ENCODE measurements at places on chromosomes 2 and 18.

GRCh38 chr2:219638948-219639755 lies 11.7 kb downstream of the SLC4A3 start:
- no peak for DNase-seq

- DNase-seq = no peak
These were observed 345.1 kb downstream of the DYSF start for GRCh38 chr2:71798266-71799012.

DNA sequence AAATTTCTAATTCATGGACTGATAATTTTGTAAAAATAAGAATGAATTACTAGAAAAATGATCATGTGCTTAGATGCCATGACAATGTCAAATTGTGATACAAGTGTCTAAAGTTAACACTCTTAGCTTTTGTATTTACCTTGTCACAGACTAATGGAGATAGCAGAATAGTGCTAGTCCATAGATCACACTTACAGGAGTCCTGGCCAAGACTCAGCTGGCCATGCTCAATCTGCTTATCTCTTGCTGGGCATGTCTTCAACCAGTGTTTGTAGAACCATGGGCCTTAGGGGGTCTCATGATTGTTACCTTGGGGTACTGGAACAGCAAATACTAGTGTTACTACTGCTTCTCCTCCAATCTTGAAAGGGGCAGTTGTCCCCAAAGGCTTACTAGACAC lies 44.0 kb downstream of the TET3 start:
- no peak for DNase-seq

GRCh38 chr2:241801611-241802420 lies 7.2 kb upstream of the NEU4 start:
- no peak for DNase-seq

- DNase-seq = no peak
These were observed 242.4 kb upstream of the TANK start for GRCh38 chr2:160917850-160918249.

DNA sequence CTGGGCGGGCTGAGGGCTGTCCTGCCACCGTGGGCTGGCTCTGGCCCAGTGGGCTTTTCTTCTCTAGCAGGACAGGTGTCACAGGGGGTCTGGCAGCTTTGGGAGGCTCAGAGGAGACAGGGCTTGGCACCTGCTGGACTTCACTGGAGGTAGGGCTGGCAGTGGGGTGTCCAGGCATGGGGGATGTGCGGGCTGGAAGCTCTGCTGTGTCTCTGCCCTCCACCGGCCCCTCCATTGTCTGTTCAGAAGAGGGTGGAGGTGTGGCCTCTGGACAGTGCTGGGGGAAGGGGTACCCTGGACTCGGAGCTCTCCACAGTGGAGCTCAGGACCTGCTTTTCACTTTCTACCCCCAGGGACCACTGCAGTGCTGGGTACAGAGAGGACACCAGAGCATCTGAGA lies 9.2 kb downstream of the PTPRN start:
- no peak for DNase-seq

DNA sequence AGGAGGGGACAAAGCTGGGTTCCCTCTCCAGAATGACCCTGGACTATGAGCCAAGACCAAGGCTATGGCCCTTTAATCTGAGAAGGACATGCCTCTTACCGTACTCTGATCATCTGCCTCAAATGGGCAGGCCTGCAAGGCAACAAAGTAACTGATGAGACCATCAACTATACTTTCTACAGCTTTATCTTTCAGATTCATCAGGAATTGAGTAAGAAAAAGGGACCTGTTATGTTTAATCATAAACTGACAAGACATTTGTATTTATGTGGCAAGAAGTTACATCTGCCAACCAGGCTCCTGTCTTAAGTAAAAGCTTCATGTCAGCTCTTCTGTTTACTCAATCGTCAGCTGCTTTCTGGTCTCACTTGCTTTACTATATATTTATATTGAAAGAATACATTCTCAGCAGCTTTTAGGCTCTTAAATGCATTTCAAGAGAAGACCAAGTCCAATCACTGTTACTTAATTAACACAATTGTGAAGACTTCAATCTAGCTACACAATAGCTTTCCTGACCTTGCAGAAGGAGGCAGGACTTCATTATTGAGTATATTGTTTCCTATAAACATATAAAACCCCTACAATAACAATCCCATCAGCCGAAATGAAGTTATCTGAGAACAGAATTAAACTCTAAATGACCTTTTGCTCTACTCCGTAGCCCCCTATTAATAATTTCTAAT lies 163.8 kb downstream of the ETAA1 start:
- no peak for DNase-seq

DNA sequence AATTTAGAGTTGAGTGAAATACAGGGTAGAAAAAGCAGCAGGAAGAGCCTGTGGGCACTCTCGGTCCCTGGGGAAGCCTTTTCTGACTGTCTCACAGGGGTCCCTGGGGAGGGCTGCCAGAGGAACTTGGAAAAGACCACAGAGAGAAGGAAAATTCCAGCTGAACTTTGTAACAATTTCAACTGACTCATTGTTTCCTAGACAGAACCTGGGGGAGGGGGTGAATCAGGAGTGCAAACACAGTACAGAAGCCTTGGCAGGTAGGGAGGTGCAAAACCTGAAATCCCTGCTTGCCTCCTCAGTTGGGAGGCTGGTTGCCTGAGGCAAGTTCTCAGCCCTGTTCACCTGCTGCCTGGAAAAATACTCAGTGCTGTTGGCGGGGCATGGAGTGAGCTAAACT lies 106.8 kb downstream of the GRB14 start:
- DNase-seq = no peak

DNA sequence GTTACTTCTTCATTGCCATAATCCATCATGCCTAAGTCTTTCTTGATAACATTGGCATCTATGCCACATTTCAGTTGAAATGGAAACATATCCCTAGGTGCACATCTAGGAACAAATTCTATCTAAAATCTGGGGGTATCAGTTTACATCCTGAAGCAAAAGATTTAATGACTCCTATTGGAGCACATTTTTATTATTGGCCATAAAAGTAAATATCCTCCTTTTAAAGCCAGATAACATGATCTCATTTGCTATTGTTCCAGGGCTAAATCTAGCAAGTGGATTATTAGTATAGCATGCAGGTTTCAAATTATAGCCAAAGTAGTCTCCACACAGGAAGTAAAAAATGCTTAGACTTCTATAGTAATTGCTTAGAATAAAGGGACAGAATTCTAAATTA lies 193.2 kb downstream of the CDH2 start:
- DNase-seq = no peak

GRCh38 chr18:13932285-13933025 lies 17.1 kb upstream of the MC2R start:
- no peak for DNase-seq

DNA sequence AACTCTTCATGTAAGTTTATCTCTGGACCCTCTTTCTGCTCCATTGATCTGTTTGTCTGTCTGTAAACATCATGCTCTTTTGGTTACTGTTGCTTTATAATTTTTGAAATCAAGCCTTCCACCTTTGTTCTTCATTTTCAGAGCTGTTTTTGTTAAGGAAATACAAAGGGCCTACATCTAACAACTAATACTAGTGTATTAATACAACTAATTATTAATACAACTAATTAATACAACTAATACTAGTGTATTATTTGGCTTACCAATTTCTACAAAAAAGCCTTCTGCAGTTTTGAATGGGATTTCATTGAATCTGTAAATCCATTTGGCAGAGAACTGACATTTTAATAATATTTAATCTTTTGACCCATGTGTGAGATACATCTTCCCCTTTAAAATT lies 66.7 kb downstream of the ATP9B start:
- no peak for DNase-seq

DNA sequence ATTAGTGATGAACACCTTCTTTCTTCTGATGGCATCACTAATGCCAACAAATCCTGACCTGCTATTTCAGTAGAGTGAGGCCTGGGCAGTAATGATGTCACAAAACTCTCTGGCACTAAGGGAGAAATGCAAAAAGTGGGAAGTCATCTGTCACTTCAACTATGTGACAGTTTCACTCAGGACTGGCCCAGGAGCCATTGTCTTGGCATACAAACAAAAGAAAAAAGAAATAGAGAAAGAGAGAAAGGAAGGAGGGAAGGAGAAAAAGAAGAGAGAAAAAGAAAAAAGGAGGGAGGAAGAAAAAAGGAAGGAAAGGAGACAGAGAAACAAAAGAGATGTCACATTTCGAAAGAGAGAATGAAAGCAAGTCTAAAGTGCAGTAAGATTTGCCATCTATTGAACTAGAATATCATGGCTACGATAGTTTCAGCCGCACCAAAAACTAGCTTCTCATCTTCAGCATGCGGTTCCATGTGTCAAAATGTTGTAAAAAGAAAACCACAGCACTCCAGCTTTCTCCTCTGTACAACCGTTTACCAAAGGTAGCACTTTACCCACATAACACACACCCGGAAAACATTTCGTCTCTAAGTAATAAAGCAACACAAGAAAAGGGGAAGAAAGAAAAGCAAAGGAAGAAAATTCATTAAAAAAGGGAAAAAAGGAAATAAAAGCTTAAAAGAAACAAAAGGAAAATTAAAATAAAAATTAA lies 50.1 kb downstream of the CD226 start:
- DNase-seq = no peak

- no peak for DNase-seq
These were observed 49.9 kb upstream of the SERPINB2 start for GRCh38 chr18:63837590-63837989.

- DNase-seq = no peak
These were observed 571.1 kb downstream of the CPS1 start for GRCh38 chr2:211127501-211127900.

- no peak for DNase-seq
These were observed 673.1 kb upstream of the VRK2 start for GRCh38 chr2:57373530-57373929.

DNA sequence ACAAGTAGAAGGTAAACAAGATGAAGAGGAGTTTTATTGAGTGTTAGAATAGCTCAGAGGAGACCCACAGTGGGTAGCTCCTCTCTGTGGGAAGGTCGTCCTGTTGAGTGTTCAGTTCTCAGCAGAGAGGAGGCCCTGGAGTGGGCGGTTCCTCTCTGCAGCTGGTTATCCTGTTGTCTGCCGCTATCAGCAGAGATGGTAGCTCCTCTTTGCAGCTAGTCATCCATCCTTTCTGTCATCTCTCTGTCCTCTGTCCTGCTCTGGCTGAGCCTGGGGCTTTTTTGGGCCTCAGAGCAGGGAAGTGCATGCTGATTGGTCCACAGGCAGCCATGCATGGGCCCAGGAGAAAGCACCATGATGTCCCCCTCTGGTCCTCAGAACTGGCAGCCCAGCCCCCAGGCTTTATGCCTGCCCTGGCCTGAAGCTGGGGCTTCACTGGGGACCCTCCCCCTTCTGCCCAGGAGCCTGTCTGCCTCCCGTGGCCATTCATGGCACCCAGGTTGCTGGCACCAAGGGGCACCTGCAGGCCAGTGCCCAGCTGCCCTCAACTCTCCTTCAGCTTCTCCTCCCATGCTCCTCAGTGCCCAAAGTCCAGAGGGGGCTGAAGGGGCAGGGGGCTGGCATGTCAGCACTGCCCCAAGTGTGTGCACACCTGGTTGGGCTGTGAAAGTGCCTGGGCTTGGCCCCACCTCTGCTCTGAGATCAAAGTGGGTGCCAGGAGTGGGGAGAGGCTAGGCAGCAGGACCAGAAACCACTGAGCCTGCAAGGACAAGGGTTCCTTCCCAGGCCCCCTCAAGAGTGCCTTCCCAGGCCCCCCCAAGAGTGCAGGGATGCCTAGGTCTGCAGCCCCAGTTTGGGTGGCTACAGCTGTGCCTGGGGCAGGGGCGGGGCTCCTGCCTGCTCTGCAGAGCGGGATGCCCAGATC lies 98.7 kb downstream of the TWIST2 start:
- DNase-seq = no peak

GRCh38 chr2:145777297-145777696 lies 1257.4 kb upstream of the ZEB2 start:
- no peak for DNase-seq

DNA sequence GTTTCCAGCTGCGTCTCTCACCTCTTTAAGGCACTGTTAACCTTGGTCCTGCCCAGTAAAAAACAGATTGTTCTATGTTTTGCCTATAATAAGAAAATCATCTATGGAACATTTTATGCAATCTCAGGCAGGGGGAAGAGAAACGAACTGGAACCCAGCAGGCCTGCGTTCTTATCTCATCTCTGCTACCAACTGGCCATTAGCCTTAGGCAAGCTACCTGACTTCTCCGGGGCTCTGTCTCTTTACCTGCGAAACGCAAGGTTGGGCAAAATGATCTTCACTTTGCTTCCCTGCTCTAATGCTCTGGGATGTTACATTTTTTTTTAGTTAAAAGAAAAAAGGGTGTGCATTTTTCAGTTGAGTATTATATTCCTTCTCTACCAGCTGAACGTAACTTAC lies 70.5 kb upstream of the WIPF1 start:
- no peak for DNase-seq

DNA sequence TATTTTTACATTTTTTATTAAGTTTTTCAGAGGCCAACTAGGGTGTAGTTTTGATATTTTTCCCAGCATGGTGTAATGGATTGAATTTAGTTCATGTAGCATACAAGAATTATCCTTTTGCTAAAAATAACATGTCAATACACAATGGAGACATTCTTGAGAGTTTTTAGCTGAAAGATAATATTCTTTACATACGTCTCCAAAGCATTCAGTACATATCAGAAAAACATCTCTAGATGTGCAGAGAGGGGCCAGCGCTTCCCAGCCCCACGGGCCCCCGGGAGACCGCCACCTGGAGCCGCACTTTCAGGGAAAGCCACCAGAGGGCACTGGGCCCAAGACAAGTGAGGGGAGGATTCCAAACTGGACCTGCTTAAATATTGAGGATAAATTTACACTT lies 499.4 kb downstream of the GALR1 start:
- no peak for DNase-seq
